ENCODE measurements at places on chromosomes 7 and 10. TPM values are rescaled to one million over a fixed set of nuclear protein-coding genes. Genes with fewer than 3 reads are reported as not detected.

DNA sequence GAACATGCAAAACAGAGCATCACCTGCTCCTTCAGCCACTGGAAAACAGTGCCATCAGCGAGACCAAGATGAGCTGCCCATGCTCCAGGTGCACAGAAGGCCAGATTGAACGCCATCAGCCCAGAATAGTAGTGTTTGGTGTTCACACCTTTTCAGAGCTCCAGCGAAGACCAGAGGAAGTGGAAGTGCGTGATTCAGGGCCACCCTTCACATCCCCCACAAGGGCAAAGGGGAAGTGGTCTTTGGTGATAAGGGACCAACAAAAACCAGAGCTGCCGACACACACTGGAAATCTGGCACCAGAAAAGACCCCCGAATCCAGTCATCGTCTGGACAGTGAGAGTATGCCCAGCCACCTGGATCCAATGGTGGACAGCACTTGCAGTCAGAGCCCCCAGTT, 29.5 kb upstream of the TMEM72 start:
- DNase-seq, result no peak

DNA sequence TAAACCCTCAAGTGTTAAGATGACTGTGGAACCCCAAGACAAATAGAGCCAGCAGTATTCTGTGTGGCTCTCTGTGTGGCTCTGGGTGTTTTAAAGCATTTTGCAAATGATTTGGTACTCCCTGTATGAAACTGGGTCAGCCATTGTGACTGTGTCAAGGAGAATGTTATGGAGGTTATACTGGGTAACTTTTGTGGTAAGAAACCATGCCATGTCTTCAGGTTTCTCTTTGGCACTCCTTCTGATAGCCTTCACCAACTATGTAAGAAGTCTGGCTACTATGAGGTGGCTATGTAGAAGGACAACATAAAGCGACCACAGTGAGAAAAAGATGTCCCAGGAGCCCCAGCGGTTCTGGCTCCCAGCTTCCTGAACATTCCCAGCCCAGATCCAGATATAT, 226.6 kb upstream of the RHOBTB1 start:
- DNase-seq, result no peak

GRCh38 chr7:31767686-31768358, 80.8 kb downstream of the PPP1R17 start:
- DNase-seq, result no peak

DNA sequence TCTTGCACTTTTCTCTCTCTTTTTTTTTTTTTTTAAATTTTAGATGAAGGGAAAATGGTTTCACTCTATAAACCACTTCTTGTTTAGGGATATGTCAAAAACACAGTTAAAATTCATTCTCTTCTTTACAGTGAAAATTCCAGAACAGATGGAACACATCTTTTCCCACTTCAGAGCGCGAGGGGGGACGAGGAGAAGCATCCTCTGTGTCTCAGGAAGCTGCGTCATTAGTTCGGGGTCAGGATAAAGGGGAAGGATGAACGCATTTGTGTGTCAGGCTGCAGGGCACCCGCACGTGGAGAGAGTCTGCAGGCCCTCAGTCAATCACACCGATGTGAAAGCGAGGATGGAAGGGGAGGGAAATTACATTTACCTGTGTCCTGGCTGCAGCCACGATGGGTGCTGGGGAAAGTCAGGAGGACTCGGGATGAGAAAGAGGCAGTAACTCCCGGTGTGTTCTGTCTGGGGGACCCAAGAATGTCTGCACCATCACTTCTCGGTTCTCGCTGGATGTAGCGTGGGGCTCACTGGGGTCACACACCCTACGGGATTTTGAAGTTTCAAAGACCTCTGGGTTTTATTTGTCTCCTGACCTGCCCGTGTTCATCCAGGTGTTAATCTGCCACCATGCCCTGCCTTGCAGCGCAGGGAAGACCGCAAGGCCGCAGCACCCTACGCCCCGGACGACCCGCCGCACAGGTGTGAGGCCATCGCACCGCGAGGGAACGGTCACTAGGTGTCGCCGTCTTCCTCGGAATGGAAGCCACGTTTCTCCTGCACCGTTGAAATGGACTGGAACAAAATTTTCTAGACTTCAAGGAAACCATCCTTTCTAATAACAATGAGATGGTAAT, 66.7 kb upstream of the PITRM1 start:
- peak; percentile 78 for DNase-seq

DNA sequence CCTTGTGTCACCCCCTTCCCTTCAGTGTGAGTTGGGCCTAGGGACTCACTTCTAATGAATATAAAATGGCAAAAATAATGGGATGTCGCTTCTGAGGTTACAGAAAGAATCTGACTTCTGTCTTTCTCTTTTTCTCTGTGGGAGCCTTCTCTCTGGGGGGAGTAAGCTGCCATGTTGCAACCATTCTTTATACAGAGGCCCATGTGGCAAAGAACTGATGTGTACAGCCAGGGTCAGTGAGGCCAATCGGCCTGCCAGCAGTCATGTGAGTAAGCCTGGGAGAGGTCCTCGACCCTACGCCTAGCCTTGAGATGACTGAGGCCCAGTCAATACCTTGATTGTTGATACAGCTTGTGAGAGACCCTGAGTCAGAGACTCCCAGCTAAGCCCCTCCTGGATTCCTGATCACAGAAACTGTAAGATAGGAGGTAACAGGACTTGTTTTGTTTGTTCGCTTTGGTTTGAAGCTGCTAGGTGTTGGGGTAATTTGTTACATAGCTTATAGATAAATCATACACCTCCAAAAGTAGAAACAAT, 1.7 kb downstream of the TCAF1 start:
- peak; percentile 73 for DNase-seq

DNA sequence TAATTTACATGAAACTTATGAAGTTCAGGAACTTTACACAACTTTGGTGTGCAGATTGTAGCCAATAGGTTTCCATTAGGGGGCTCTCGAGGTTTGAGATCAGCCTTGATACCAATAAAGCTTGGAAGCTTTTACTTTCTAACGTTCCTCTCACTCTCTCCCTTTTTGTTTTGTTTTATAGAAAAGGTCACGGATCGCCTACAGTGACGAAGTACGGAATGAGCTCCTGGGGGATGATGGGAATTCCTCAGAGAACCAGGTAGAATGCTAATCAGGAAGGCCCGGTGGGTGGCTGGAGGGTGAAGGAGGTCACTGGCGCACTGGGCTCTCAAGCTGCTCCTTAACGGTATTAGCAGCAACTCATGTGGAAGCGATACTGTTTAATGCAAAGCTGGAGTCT, 79.9 kb downstream of the VTI1A start:
- no peak for DNase-seq

- no peak for DNase-seq
These were observed 2.9 kb upstream of the TMEM225B start for GRCh38 chr7:99594948-99595745.

Gene ASIC3
- 0.69 TPM for total RNA-seq

GRCh38 chr7:139936760-139937310, 107.8 kb downstream of the TBXAS1 start:
- DNase-seq, result peak; percentile 74

Gene EXOC6
- total RNA-seq, result 108 TPM

DNA sequence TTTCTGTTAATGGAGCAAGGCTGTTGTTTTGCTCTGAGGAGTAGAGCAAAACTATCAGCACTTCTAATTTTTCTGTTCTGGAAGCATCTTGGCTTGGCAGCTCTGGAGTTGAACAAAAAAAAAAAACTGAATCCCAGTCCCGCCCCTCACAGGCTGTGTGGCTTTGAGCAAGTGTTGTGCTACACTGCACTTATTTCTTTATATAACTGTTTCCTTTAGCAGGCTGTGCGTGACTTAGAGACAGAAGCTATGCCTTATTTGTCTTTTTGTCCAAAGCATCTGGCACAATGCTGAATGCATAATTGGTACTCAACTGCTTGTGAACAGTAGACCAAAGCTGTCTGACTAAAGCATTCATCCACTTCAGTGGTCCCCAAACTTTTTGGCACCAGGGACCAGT, 96.1 kb downstream of the AMPH start:
- DNase-seq, result no peak

DNA sequence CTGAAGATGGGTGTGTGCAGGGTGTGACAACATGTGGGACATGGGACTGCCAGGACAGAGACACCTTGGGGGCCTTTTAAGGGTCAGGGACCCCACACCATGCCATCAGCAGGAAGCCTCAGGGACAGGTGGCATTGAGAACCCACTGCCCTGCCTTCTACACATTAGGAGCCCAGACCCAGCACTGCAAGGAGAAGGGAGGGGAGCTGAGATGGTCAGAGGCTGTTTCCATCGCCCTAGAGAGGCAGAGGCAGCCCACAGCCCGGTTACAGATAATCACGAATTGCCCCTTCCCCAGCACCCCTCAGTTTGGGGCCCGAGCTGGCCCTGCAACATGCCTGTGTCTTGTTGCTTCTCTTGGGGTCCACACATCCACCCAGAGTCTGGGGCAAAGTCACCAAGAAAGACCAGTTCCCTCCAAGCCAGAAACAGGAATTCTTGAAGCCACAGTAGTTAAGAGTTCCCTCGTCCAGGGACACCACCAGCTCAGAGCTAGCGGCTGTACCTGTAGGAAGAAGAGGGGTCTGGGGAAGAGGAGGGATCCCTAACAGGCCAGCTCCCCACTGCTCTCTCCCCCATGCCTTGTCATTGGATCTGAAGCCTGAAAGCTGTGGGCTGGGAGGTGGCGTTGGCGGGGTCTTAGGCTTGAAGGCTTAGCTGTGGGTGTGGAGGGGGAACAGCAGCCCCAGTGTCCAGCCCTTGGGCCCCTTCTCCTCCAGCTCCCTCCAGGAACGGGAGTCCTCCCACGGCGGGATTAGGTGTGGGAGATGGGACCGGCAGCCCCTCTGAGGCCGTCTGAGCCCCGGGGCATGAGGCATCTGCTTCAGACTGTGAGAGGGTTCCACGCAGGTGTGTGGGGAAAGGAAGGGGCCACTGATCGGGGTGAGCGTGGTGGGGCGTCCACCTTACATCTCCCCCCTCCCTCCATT, 44.8 kb upstream of the ELFN1 start:
- DNase-seq, result no peak

Gene AP3M1
- 52.9 TPM for total RNA-seq

DNA sequence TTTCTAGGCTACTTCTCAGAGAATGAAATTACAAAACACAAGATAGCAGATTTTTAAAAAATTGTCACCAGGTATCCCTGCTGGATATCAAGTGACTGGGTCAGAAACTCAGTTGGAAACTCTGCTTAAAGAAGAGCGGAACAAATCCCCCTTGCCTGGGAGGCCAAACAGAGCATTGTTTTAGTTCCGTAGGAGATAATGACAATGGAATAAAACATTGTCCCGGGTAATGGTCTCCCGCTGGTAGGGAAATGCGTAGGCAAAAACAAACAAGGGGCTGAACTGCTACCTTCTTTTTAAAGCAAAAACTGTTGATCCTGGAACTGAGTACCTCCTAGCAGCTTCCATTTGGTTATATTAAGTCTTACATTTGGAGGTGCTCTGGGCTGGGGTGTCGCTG, 21.3 kb upstream of the VAX1 start:
- no peak for DNase-seq

Gene PWWP2B
- total RNA-seq, result 11.8 TPM

DNA sequence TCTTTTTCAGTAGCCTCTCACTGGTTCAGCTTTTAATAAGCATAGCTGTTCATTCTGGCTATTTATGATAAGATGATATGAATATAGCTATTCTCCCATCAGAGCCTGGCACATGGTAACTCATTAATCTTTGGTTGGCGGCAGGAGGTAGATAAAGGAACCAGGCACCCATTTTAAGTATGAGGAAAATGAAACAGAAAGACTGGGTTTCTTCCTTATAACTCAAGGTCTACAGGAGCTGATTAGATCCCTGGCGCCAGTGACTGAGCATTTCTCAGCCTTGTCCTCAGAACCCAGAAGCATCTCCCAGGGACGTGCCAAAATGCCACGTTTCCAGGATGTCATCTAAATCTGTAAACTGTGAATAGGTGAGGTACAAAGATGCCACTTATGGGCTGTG, 141.9 kb downstream of the TCF7L2 start:
- DNase-seq, result no peak

Gene UTF1
- not detected for total RNA-seq

Gene EPHA1
- not detected for total RNA-seq

DNA sequence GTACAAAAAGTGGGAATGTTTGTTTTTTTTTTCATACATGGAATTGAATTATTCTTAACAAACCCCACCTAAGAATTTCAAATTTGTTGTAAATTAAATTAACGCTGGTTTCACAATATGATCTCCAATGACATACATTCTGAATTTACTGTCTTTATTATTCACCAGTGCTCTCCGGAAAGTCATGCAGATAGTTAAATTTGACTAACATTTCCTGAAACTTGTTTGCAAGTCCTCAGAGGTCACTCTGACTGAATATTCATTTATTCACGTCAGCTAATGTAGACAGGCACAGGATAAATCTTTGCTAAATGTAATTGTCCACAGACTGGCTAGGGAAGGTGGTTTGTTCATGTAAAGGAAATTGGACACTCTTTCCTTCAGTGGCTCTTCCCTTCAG, 730.4 kb downstream of the PHTF2 start:
- DNase-seq, result peak; percentile 6
